CD4-positive, alpha-beta memory T cell (primary cell): ENCODE measurements at places on chromosomes 1 and 21.

DNA sequence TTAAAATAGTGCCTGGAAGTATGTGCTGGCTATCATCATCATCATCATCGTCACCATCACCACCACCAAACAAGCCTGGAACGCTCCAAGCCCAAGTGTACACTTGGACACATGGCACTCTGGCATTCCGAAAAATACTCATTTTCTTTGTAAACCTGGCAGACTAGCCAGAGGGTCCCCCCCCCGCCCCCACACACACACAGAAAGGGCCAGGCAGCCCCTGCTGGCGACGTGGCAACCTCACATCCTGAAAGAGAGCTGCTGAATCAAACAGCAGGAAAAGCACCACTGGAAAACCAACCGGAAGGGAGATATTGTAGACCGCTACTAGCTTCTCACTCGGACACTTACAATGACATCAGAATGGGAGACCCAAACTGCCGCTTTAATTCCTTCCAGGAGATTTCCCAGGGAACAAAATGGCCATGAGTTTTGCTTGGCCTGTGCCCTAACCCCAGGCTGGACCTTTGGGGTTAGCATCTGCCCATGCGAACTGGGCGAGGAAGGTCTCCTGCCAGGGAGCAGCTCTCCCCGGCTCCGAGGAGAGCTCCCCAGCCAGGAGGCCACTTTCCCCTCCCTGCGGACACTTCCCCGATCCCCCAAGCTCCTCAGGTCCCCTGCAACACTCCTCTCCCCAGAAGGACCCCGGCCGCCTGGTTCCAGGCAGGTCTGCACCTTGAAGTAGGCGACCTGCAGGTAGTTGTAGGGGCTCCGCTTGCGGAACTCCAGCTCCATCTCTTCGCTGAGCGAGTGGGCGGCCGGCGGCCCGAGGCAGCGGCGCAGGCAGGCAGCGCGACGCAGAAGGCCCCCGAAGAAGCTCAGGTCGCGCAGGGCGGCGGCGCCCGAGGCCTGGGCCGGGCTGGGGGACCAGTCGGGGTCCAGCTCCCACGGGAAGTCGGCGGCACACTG lies 742 bp downstream of the P3H1 start:
- DNase-seq = no peak

- no peak for DNase-seq
Measured at GRCh38 chr1:30692201-30692947, 31.0 kb downstream of the MATN1 start.

DNA sequence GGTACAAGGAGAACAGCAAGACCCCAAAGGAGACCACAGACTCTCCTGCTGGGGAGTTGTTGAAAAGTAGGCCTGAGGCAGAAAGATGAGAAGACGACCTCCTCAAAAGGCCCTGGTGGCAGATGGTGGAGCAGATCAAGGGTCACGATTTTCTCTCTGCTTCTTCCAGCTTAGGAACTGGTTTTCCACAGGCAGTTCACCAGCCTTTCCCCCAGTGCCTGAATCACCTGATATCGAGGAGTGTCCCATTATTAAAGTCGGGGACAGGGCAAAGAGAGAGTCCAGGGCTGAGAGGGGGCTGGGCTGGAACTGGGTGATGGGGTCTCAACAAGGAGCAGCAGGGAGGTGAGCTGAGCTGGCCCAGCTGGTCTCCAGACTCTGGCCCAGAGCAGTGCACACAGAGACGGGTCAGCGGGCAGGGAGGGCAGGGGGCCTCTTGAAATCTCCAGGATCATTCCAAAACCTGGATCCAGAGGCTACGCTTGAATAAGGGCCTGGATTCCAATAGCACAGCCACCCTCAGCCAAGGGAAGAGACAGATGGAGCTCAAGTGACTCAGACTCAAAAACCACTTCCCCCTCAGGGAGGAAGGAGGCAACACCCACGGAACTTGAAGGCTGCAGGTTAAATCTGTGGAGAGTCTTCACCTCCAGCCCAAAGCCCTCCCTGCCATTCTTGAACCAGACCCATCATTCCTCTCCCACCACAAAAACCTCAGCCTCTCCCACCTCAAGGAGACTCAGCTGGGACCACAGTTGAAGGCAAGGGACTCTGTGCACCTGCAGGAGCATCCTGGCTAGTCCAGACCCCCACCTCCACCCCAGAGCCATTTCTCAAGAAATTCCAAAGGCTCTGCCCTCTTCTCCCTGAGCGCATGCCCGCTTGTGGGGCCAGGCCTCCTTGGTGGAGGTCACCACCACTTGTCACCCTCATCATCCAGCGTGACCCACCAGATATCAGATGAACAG lies at the start of gene S100A5:
Gene S100A5, minus strand, starts transcription at position 541 of the 968 bp plus-strand sequence. CDS start 743 bp downstream, outside the sequence.
- DNase-seq = peak; percentile 45

GRCh38 chr1:115323366-115324004 lies 14.6 kb downstream of the NGF start:
- DNase-seq = no peak

GRCh38 chr1:36355811-36356210 lies 29.9 kb downstream of the STK40 start:
- no peak for DNase-seq

- no peak for DNase-seq
Measured at GRCh38 chr21:44325386-44326271, 13.6 kb downstream of the CFAP410 start.
